ENCODE measurements at places on chromosomes 1 and 21. TPM values are rescaled to one million over a fixed set of nuclear protein-coding genes. Genes with fewer than 3 reads are reported as not detected.

The OR2T11 gene
- not detected for total RNA-seq

The TPTE gene
- total RNA-seq, result not detected

The RRP1B gene
- 96.7 TPM for total RNA-seq

The TRMT1L gene
- 22.5 TPM for total RNA-seq

The CTSS gene
- not detected for total RNA-seq

The RXRG gene
- total RNA-seq, result not detected

The HS2ST1 gene
- total RNA-seq, result 28.3 TPM

The AVPR1B gene
- 0.50 TPM for total RNA-seq

DNA sequence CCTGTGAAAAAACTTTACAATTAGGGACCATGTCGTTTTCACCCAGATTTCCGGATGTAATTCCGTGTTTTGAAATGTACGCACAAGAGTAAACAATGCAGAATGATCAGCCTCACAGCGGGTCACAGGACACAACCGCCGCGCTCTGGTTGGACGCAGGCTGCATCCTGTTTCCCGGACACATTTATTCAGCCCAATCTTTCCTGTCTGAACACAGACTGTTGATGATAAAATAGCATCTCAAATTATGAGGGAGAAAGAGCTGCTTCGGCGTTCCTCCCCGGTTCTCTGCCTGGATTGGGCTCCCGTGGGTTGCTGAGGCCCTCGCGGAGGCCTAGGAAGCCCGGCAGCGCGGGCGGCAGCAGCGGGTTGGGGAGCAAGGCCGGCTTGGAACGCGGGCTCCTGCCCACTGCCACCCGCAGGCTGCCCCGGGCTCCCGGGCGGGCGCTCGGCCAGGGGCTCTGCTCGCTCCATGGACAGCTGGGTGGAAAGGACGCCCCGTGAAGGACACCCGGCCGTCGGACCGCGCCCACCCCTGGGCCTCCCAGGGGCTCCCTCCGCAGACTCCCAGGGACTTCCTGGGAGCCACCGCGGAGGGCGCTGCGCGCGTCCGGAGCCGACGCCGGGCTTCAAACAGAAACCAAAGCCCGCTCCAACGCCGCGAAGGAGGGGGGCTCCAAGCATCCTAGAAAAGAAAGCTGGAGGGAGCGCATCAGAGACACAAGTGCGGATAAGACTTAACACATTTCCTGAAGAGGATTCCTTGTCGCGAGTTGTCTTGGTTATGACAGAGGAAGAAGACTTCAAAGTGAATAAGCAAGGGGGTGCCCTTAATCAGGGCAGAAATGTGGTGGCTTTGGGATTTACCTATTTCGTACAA lies 122.3 kb downstream of the ESRRG start:
- H3K27ac ChIP-seq, result no peak overlapping the region
- DNase-seq, result peak; percentile 77
- no peaks in the 10 kb centered on the region for H3K27me3 ChIP-seq
- peak overlapping the region; percentile 71 for H3K4me3 ChIP-seq

- no peaks in the 10 kb centered on the region for H3K27me3 ChIP-seq
- H3K4me1 ChIP-seq, result peaks cover 5% of the 10 kb centered on the region
- H3K36me3 ChIP-seq, result no peaks in the 10 kb centered on the region
- DNase-seq, result no peak
- no peak overlapping the region for H3K4me3 ChIP-seq
- H3K27ac ChIP-seq, result no peak overlapping the region
Observed at GRCh38 chr1:232450615-232451014, 179.3 kb downstream of the SIPA1L2 start.

- H3K4me3 ChIP-seq, result no peak overlapping the region
- H3K36me3 ChIP-seq, result no peaks in the 10 kb centered on the region
- no peaks in the 10 kb centered on the region for H3K27me3 ChIP-seq
- H3K4me1 ChIP-seq, result no peaks in the 10 kb centered on the region
Observed at GRCh38 chr1:234588386-234588785, 21.6 kb downstream of the IRF2BP2 start.

DNA sequence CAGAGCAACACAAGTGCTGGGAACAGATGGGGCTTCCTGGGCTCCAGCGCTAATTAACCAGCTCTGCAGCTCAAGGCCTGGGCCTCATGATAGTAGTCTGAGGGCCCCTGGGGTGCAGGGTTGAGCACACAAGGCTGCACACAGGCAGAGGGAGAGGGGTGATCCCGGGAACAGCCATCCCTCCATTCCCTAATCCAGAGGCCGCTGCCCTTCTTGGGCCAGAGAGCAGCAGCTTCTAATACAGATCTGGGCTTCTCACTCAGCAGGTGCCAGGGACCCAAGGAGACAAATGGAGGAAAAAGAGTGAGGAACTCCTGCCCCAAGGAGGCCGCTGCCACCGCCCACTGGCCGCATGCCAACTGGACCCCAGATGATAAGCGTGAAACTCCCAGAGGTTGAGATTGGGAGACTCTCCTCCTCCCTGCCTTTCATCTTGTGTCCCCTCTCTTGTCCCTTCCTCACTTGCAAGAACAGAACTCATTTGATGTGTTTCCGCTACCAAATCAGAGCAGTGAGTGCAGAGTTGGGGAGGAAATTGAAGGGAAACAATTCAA lies 58.0 kb upstream of the IFNAR2 start:
- H3K27ac ChIP-seq, result no peak overlapping the region
- no peak for DNase-seq
- H3K27me3 ChIP-seq, result no peaks in the 10 kb centered on the region
- H3K36me3 ChIP-seq, result no peaks in the 10 kb centered on the region
- no peaks in the 10 kb centered on the region for H3K4me1 ChIP-seq
- no peak overlapping the region for H3K4me3 ChIP-seq

GRCh38 chr1:202944438-202944921 lies 13.6 kb downstream of the ADIPOR1 start:
- no peaks in the 10 kb centered on the region for H3K27me3 ChIP-seq
- H3K36me3 ChIP-seq, result peaks cover 46% of the 10 kb centered on the region
- H3K4me1 ChIP-seq, result no peaks in the 10 kb centered on the region
- no peak overlapping the region for H3K27ac ChIP-seq
- no peak overlapping the region for H3K4me3 ChIP-seq
- no peak for DNase-seq

- no peaks in the 10 kb centered on the region for H3K36me3 ChIP-seq
- H3K4me3 ChIP-seq, result no peak overlapping the region
- DNase-seq, result no peak
Observed at GRCh38 chr1:76186554-76187170, 112.1 kb downstream of the ST6GALNAC3 start.

DNA sequence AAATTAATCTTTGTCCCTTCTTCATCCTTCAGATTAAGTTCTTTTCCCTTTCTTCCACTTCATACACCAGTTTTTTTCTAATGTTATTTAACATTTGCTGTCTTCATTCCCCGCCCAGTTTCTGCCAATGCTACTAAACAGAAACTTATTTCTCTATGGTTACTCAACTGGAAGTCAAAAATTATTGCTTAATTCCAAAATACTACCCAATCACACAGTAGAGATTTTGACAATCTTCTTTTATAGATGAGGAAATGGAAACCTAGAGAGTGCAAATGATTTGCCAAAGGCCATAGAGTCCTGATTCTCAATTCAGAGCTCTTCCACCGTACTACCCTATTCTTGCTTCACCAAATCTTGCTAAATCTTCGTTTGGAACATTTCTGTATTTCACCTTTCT lies 58.1 kb upstream of the SH3GLB1 start:
- H3K27me3 ChIP-seq, result no peaks in the 10 kb centered on the region
- H3K27ac ChIP-seq, result no peak overlapping the region
- DNase-seq, result no peak
- H3K4me1 ChIP-seq, result no peaks in the 10 kb centered on the region
- H3K4me3 ChIP-seq, result no peak overlapping the region

GRCh38 chr1:21296509-21297354 lies 6.5 kb upstream of the ECE1 start:
- no peak for DNase-seq
- H3K4me1 ChIP-seq, result peaks cover 9% of the 10 kb centered on the region
- no peak overlapping the region for H3K4me3 ChIP-seq
- H3K27me3 ChIP-seq, result no peaks in the 10 kb centered on the region

GRCh38 chr1:229303855-229304254 lies 32.9 kb downstream of the RAB4A start:
- H3K4me1 ChIP-seq, result no peaks in the 10 kb centered on the region
- H3K36me3 ChIP-seq, result peaks cover 6% of the 10 kb centered on the region
- no peaks in the 10 kb centered on the region for H3K27me3 ChIP-seq

- no peaks in the 10 kb centered on the region for H3K36me3 ChIP-seq
- H3K4me1 ChIP-seq, result peaks cover 7% of the 10 kb centered on the region
- H3K27me3 ChIP-seq, result peaks cover 47% of the 10 kb centered on the region
Observed at GRCh38 chr1:46476673-46477072, 13.0 kb upstream of the DMBX1 start.

DNA sequence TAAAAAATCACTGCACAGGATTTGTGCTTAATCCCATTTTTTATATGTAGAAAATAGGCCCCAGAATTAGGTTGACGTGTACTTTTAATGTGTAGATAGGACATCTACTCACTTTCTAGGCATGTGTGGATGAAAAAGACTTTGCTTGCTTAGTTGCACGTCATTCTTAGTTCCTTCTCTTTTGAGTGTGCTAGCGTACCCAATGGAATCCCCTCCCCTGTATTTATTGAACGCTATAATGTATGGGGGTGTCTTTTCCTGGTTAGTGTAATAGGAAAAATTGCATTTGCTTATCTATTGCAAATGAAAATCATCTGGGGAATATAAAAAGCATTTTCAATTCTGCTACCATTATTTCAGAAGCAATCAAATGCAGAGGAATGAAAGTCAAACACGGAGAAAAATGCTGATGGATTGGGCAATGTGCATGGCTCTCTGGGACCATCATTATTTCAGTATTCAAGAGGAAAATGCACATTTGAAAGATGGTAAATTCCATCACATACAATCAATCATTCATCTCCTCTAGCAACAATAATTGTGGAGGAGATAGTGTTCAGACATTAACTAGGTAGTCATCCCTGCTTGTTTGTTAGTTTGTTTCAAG lies 277.0 kb upstream of the B3GALT2 start:
- H3K27ac ChIP-seq, result no peak overlapping the region
- no peak for DNase-seq
- no peaks in the 10 kb centered on the region for H3K27me3 ChIP-seq
- no peaks in the 10 kb centered on the region for H3K36me3 ChIP-seq
- H3K4me1 ChIP-seq, result no peaks in the 10 kb centered on the region

GRCh38 chr1:4268889-4269284 lies 368.8 kb upstream of the C1orf174 start:
- no peak overlapping the region for H3K27ac ChIP-seq
- H3K4me3 ChIP-seq, result no peak overlapping the region
- no peaks in the 10 kb centered on the region for H3K4me1 ChIP-seq
- H3K27me3 ChIP-seq, result no peaks in the 10 kb centered on the region

- H3K4me1 ChIP-seq, result no peaks in the 10 kb centered on the region
- no peaks in the 10 kb centered on the region for H3K27me3 ChIP-seq
- no peak overlapping the region for H3K27ac ChIP-seq
- no peak overlapping the region for H3K4me3 ChIP-seq
Observed at GRCh38 chr1:162370721-162371120, 5.9 kb downstream of the SPATA46 start.

- no peaks in the 10 kb centered on the region for H3K4me1 ChIP-seq
Observed at GRCh38 chr1:116950517-116951199, 40.9 kb downstream of the PTGFRN start.

DNA sequence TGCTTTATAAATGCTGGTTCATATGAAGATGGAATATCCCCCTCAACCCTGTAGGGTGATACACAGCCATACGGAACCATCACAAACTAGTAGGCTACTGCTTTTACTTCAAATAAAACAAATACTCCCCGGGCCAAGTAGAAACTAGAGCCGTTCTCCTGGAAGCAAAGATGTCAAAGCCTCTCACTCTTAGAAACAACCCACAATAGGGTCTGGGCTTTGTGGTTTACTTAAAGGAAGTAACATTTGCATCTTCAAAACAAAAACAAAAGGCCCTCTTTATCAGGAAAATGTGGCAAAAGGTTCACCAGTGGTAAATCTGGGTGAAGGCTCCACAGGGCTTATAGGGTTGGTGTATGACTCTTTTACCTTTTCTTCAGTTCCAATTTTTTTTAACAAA lies 49.8 kb downstream of the HLCS start:
- H3K4me3 ChIP-seq, result no peak overlapping the region
- H3K4me1 ChIP-seq, result peaks cover 10% of the 10 kb centered on the region
- DNase-seq, result no peak

- peak; percentile 96 for DNase-seq
- no peaks in the 10 kb centered on the region for H3K4me1 ChIP-seq
- H3K4me3 ChIP-seq, result no peak overlapping the region
- peaks cover 19% of the 10 kb centered on the region for H3K36me3 ChIP-seq
- H3K27me3 ChIP-seq, result no peaks in the 10 kb centered on the region
- H3K27ac ChIP-seq, result no peak overlapping the region
Observed at GRCh38 chr1:17661546-17662157, 93.5 kb upstream of the ACTL8 start.

GRCh38 chr21:14382835-14383595 lies at the start of gene HSPA13:
TSS of gene HSPA13 (minus strand) at chr21:14383146. CDS start at chr21:14383119, 27 bp downstream.
- peaks cover 3% of the 10 kb centered on the region for H3K36me3 ChIP-seq
- H3K27me3 ChIP-seq, result no peaks in the 10 kb centered on the region
- peak; percentile 98 for DNase-seq
- peak within 1 kb of the TSS; percentile 94 for H3K4me3 ChIP-seq
- no peaks in the 10 kb centered on the region for H3K4me1 ChIP-seq
- peak within 1 kb of the TSS; percentile 85 for H3K27ac ChIP-seq
